HFFc6 (cell line): ENCODE measurements at places on chromosomes 5 and 9. TPM values are rescaled to one million over a fixed set of nuclear protein-coding genes. Genes with fewer than 3 reads are reported as not detected.

The SPATA31A7 gene
- total RNA-seq: not detected in 3 replicates

- no peak for DNase-seq
These were observed 41.1 kb downstream of the LAMC3 start for GRCh38 chr9:131049829-131050715.

The GABRP gene
- not detected in 3 replicates for total RNA-seq

The CRHBP gene
- not detected in 3 replicates for total RNA-seq

The LHX3 gene
- not detected in 3 replicates for total RNA-seq

DNA sequence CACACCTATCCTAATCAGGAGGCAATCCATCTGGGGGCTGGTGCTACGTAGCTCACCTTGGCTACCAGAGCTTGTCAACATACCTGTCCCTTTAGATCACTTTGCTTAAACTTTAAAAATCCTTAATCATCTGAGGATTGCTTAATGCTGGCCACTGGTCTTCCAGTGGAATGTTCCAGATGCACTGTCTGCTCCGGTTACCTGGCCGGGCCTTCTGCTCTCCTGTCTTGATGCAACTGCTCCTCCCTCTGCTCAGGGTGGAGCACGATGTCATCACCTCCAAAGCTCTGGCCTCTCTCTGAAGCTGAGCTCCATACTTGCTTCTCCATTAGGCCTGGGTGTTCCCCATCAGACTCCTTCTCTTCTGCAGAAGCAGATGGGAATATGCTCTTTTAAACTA, 106.5 kb upstream of the OTULINL start:
- DNase-seq: no peak

DNA sequence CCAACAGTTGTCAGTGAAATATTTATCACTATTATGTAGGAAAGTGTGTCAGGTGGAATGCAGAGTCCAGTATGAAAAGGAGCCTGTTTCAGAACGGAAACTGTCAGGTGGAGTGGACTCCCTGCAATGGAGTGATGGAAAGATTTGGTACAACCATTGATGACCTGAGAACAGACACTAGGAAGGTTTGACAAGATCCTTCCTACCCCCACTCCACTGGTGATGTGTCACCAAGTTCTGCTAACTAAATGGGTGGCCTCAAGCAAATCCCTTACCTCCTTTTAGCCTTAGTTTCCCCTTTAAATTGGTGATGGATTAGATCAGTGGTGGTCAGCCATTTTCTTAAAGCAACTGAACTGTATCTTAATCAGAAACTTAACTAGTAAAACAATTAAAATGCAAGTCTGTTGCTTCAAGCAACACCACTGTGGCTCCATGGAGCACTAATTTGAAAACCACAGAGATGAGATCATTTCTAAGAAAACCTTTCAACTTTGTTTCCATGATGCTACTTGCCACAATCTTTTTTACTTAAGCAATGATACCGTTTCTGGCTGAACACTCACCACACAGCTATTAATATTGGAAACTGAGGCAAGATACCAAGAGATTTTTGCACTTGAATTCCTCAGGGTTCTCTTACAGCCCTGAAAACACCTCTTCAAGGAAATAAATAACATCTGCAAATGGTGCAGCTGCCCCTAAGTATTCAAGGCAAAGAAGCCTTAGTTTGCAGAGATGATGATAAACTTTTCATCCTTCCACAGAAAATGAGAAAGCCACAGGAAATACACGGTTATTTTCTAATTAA, 140.6 kb downstream of the ERCC6L2 start:
- DNase-seq: no peak

The S100Z gene
- total RNA-seq: not detected in 3 replicates
